CD8-positive, alpha-beta memory T cell (primary cell): ENCODE measurements at places on chromosomes 5 and 9. TPM values are rescaled to one million over a fixed set of nuclear protein-coding genes. Genes with fewer than 3 reads are reported as not detected.

GRCh38 chr9:113931140-113931539 lies 55.0 kb downstream of the ZNF618 start:
- DNase-seq: no peak

DNA sequence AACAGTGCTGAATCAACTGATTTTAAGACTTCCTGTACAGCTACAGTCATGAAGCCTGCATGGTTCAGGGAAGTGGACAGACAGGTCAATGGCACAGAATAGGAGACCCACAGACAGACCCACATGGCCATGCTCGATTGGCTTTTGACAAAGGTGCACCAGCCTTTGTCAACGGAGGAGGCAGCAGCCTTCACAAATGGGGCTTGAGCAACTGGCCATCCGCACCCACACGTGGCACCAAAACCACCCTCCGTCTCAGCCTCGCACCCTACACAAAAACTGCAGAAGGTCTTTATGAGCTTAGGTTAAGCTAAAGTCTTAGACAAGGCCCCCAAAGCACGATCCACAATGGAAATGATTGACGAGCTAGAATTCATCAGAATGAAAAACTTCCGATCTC lies 59.5 kb upstream of the UBAC1 start:
- DNase-seq: no peak

- DNase-seq: no peak
These were observed 605.8 kb upstream of the PTGER4 start for GRCh38 chr5:40073927-40074326.

DNA sequence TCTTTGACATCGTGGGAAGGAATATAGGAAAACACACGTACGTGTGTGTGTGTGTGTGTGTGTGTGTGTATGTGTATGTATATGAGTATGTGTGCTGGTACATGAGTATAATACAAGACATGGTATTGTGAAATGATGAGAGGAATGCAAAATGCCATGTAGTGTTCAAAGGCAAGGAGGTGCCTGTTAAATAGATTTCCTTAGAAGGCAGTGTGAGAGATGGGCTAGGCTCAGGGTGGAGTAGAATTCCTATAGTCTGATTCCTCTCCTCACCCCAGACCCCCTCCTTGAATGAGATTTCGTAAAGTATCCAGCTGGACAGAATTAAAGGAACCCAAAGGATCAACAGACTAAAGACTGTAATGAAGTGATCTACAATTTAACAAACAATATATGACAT lies 11.1 kb downstream of the GPR21 start:
- no peak for DNase-seq

The PRELID2 gene
- 1.2 TPM for total RNA-seq

- DNase-seq: no peak
These were observed 126.8 kb upstream of the PTCH1 start for GRCh38 chr9:95643619-95644018.

DNA sequence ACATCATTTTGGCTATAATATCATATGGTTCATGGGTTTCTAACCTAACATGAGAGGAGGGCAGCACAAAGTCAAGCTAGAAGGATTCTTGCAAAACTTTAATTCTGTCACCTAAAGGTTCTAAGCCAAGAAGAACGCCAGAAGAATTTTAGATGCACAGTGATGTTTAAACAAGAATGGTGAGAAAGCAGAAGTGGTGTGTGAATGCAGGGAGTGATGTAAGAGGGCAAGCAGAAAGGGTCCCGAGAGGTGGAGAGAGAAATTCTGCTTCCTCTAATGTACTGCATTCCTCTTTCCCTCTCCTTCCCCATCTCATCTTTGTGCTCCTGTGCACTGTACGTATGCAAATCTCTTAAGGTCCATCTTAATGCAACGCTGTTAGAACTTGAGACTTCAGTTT lies 2.1 kb upstream of the TRMO start:
- no peak for DNase-seq

The STKLD1 gene
- 0.24 TPM for total RNA-seq

DNA sequence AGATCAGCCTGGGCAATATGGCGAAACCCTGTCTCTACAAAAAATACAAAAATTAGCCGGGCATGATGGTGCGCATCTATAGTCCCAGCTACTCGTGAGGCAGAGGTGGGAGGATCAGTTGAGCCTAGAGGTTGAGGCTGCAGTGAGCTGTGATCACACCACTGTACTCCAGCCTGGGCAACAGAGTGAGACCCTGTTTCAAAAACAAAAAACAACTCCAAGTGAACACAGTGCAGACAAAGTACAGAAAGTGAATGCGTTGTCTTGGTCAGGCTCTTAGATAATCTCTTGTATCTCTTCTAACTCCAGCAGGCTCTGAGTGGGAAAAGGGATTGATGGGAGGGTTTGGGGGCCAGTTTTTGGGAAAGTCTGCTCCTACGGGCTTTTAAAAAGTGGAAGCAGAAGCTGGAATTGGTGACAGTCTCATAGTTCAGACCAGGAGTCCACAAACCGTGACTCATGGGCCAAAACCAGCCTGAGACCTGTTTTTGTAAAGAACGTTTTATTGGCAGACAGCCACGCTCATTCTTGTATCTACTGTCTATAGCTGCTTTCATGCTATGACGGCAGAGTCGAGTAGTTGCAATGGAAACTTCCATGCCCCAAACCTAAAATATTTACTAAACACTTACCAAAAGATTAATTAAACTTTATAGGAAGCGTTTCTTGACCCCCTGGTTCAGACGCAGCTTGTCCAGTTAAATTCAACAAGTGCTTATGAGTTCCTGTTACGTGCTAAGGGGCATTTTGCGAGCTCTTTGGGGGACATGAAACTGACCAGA lies 32.9 kb downstream of the NDST1 start:
- no peak for DNase-seq

The TRPM3 gene
- total RNA-seq: not detected

DNA sequence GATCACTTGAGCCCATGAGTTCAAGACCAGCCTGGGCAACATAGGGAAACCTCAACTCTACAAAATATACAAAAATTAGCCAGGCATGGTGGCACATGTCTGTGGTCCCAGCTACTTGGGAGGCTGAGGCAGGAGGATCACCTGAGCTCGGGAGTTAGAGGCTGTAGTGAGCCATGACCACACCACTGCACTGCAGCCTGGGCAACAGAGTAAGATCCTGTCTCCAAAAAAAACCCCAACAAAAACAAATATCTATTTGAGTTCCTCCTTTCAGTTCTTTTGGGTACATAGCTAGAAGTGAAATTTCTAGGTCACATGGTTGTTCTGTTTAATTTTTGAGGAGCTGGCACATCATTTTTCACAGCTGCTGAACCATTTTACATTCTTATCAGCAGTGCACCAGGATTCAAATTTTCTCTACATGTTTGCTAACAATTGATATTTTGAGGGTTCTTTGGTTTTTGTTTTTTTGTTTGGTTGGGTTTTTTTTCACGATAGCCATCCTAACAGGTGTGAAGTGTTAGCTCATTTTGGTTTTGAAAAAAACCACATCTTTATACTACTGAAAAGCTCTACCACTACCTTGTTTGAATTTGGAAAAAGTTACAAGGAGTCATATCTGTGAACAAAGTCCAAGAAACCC lies 176.9 kb upstream of the SLC12A2 start:
- DNase-seq: no peak

DNA sequence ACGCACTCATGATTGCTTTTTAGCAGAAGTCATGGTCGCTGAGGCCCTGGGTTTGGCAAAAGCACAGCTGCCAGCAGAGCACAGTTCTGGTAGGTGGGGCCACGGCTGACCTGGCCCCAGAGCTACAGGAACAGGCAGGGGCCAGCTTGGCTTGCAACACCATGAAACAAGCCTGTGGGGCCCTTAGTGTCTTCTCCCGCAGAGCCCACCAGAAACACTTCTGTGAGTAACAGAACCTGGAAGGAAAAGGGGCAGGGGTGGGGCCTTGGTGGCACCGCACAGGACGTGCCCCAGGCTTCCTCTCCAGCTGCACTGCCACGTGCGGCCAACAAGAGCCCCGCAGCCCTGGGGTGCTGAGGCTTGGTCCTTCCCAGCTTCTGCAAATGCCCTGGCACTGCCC lies 4.8 kb downstream of the ASB6 start:
- no peak for DNase-seq

DNA sequence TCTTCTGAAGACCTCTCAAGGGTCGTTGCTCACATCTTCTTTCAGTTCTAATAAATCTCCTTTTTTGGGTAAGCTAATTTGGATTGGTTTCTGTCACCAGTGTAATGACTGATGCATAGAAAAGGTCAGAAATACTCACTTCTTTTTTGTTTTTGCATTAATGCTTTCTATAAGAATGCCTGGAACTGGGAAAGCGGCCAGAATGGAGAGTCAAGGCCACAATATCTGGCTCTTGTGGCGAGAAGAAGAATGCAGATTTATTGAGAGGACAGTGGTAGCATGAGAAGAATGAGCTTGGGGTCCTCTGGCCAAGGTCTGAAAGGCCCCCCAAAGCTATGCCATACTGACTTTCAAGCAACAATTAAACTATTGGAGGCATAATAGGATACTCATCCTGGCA lies 88.0 kb upstream of the SLC12A2 start:
- DNase-seq: no peak

GRCh38 chr5:98308960-98309359 lies 464.5 kb upstream of the RGMB start:
- DNase-seq: no peak

DNA sequence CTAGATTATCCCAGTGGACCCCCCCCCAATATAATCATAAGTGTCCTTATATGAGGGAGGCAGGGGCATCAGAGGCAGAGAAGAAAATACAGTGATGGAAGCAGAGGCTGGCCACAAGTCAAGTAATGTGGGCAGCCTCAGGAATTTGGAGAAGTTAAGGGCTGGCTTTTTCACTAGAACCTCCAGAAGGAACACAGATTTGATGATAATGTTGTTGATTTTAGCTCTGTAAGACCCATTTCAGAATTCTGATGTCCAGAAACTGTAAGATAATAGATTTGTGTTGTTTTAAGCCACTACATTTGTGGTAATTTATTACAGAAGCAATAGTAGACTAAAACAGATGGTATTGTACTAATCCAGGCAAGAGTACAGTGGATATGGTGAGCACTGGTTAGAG lies 36.3 kb upstream of the LRRTM2 start:
- no peak for DNase-seq

The LYRM7 gene
- total RNA-seq: 22.7 TPM

DNA sequence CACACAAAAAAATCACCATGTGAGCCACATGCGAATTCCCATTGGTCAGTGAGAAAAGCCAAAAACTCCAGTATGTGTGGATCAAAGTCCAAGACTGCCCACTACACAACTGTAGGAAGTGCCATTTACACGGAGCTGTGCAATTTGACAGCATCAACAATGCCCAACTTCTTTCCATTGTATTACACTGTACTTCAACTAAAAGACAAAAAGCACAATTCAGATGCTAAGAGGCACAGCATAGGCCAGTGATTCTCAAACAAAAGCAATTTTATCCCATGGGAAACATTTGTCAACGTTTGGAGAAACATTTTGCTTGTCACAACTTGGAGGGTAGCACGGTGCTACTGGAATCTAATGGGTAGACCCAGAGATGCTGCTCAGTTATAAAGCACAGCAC lies 39.8 kb downstream of the IARS1 start:
- DNase-seq: no peak
